ENCODE measurements at places on chromosomes 1 and 21.

GRCh38 chr1:184326278-184326677, 60.6 kb upstream of the C1orf21 start:
- no peak for DNase-seq

DNA sequence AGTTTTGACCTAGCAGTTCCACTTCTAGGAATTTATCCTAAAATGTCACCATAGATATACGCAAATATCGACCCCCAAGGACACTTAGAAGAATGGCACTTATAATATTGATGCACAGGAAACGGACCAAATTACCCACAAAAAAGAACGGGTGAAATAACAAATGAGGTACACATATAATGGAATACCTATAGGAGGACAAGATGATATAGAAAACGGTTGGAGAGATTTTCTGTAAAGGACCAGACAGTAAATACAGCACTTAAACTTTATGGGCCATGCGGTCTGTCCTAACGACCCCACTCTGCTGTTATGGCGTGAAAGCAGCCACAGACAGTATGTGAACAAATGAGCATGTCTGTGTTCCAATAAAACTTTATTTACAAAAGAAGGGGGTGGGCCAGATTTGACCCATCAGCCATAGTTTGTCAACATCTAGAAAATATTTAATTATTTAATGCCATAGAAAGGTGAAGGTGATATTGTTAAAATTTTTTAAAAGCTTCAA, 2.4 kb downstream of the TMPRSS3 start:
- no peak for DNase-seq

DNA sequence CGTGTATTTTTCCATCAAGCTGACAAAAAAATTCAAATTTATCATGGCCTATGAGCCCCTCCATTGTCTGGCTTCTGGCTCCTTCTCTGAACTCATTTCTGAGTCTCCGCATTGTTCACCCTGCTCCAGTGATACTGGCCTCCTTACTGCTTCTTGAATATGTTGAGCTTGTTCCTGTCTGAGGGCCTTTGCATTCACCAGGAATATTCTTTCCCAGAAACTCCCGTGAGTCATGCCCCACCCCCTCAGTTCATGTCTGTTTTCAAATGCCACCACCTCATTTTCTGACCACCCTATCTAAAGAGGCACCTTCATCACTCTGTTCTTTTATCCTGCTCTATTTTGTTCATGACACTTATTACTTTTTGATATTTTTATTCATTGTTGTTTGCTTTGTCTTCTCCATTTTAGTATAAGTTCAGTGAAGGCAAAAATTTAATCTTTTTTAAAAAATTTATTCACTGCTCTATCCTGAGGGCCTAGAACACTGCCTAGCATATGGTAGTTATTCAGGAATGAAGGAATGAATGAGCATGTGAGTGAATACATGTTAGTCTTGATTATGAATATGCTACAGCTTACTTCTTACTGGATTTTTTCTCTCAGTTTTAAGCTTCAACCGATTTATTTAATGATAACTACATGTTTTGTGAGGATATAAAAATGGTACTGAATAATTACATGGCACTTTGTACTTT, 140.4 kb upstream of the C1orf105 start:
- DNase-seq = no peak

DNA sequence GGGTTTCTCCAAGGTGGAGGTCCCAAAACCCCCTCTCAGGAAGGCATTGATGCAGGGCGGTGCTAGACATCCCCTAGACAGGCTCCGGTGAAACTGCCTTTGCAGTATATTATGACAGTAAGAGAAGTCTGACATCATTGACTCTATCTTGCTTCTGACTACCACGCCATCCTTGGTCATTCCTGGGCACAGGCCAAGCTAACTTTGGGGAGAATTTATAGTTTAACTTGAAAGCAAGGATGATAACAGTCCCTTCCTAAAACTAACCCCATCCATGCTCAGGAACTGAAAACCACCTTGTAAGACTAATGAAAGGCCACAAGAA, 30.3 kb downstream of the RSPH1 start:
- DNase-seq = no peak

DNA sequence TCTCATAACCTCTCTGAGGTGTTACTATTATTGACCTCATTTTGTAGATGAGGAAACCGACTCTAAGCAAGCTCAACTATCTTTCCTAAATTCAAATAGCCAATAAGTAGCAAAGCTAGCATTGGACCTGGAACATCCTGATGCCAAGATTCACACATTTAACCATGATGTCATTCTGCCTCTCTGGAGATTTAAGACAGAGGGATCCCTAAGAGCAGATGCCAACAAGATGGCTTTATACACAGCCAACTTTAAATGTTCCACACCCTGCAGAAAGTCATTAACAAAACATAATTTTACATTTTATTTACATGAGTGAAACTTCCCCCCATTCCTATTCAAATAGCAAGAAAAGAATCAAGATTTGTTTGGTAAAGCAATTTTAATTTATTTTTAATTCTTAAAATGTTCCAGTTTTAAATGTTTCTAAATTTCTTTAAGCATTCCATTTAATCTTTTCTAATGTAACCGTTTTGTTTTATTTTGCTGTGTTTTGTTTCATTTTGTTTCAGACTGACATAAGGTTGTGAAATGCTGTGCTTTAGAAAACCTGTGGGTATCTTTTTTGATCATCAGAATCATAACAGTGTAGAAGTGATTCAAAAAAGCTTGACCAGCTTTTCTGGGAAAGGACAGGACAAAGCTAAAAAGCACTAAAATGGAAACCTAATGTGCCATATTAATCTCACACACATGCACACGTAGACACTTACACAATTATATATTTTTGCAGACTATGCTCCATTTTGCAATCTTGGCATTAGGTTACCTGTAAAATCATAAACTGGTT, 7.6 kb upstream of the VAV3 start:
- no peak for DNase-seq

DNA sequence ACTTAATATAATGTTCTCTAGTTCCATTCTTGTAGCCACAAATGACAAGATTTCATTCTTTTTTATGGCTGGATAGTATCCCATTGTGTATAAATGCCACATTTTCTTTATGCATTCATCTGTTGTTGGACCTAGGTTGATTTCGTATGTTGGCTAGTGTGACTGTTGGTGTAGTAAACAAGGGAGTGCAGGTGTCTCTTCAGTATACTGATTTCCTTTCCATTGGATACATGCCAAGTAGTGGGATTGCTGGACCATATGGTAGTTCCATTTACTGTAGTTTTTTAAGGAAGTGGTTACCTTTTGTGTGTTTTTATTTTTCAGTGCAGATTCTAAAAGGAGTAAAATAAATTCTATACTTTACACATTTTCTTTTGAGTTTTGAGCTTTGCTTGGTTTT, 5.7 kb downstream of the PARK7 start:
- DNase-seq = no peak

DNA sequence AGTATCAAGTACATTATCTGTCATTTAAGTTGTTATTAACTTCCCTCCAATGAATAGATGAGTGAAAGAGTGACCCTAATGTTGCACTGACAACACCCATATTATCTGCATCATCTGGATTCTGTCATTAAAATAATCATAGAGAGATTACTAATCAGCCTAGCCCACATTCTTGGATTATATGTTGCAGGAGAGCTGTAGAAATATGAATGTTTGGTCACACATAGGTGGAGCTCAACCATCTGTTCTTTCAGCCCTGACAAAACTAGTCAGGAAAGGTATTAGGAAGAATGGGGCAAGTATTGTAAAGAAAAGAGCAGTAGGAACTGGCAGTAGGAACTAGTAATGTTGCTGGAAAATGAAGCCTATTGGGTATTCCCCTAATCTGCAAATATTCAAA, 15.4 kb downstream of the FLG2 start:
- DNase-seq = no peak

DNA sequence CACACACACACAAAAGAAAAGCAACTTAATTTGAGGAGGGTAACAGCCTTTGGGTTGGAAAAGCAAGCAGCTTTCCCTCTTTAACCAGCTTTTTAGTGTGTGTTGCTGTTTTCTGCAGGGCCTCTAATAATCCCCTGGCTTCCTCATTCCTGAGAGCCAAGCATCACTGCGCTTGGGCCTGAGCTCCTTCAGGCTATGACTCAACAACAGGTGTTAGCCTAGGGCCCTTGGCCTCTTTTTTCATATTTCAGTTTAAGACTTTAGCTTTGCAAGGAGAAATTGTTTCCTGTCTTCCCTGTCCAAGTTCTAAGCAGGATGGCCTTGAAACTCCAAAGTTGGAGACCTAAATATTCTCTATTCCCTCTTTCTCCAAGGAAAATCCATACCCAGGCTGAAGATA, 26.2 kb upstream of the SNX27 start:
- DNase-seq = no peak

GRCh38 chr21:33651965-33652680, 9.8 kb downstream of the ITSN1 start:
- DNase-seq = no peak

DNA sequence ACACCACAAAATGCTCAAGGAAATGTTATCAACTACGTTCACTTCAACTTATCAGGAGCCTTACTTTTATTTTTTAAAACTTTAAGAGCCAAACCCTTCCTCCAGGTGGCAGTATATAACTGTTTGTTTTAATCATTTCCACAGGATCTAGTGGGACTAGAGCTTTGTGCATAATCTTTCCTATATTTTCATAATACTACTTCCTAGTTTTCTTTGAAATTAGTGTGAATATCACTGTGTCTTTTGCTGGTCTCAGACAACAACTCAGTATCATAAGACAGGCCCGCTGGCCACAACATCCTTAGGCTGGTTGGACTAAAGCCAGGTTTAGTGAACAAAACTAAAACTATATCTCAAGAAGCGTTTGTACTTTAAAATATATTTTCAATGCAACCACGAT, 145.5 kb downstream of the TIAM1 start:
- no peak for DNase-seq

- DNase-seq = no peak
Observed at GRCh38 chr1:200037904-200038303, 10.4 kb downstream of the NR5A2 start.

- DNase-seq = no peak
Observed at GRCh38 chr1:94463056-94463764, 45.0 kb downstream of the ABCD3 start.

- no peak for DNase-seq
Observed at GRCh38 chr1:184624051-184624450, 130.6 kb downstream of the EDEM3 start.

GRCh38 chr1:91753878-91754277, 132.1 kb downstream of the TGFBR3 start:
- DNase-seq = no peak

DNA sequence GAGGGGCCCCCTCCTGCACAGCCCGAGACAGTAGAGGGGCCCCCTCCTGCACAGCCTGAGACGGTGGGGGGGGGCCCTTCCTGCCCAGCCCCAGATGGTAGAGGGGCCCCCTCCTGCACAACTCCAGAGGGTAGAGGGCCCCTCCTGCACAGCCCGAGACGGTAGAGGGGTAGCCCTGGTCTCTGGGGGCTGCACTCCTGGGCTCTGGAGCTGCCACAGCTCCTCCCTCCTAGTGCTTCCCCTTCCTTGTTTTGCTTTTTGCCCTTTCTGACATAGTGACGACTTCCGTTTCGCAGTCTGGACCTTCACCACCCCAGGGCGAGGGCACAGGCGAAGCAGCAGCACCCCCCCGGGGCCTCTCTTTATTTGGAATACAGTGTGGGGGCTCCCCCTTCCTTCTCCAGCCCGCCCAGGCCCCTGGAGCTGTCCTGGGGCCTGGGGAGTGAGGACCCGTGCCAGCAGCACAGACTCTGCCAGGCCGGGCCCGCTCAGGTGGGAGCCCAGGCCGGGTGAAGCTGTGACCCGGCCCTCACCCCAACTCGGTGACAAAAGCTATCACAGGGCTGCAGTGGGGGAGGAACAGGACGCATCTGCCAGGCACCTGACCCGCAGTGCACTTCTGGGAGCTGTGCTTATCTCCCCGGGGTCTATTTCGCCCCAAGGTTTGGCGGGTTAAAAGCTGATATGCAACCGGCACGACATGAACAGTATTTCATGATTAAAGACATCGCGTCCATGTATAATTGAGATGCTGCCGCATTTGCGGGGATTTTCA, 1.1 kb upstream of the PRXL2B start:
- peak; percentile 65 for DNase-seq

GRCh38 chr1:22309572-22309971, 142.1 kb upstream of the ZBTB40 start:
- no peak for DNase-seq

- no peak for DNase-seq
Observed at GRCh38 chr1:201673093-201673492, 134.2 kb downstream of the NAV1 start.

- no peak for DNase-seq
Observed at GRCh38 chr1:180524915-180525714, 22.7 kb upstream of the ACBD6 start.

GRCh38 chr1:30405631-30406212, 317.7 kb downstream of the MATN1 start:
- no peak for DNase-seq

DNA sequence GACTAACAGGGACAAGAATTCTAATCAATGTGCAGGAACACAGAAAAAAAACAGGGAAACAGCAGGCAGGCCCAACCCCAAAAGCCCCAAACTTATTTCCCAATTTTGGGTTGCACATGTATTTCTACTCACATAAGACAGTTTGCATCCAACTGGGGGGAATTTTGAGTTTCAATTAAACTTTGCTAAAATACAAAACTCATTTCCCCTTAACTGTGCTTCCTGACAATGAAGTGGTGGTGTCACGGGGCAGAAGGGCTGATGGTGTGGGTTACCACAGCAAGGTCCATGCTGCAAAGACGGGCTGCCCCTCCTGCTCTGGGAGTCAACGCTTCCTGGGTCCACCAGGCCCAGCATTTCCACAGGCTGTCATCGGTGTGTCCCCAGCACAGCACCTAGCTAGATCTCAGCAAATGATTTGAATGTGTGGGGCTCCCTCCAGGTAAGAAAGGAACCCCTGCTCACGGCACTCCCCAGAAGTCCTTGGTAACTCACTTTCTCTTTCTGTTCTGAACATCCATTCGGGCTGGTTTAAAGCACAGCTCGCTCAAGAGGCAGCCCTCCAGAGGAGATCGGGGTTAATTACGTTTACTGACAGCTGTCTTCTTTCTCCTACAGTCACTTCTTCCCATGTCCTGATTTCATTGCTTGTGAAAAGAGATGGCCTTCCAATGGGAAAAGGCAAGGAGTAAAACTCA, 27.4 kb downstream of the HIVEP3 start:
- peak; percentile 42 for DNase-seq

GRCh38 chr1:246306415-246307037, 200.6 kb downstream of the SMYD3 start:
- DNase-seq = no peak

All from effector CD4-positive, alpha-beta T cell (primary cell).